ENCODE measurements at places on chromosomes 7 and 10.

- DNase-seq = no peak
Observed at GRCh38 chr7:151383638-151384351, 26.0 kb downstream of the WDR86 start.

GRCh38 chr7:134777470-134777869 is 2.0 kb upstream of the CALD1 start:
- DNase-seq = no peak

DNA sequence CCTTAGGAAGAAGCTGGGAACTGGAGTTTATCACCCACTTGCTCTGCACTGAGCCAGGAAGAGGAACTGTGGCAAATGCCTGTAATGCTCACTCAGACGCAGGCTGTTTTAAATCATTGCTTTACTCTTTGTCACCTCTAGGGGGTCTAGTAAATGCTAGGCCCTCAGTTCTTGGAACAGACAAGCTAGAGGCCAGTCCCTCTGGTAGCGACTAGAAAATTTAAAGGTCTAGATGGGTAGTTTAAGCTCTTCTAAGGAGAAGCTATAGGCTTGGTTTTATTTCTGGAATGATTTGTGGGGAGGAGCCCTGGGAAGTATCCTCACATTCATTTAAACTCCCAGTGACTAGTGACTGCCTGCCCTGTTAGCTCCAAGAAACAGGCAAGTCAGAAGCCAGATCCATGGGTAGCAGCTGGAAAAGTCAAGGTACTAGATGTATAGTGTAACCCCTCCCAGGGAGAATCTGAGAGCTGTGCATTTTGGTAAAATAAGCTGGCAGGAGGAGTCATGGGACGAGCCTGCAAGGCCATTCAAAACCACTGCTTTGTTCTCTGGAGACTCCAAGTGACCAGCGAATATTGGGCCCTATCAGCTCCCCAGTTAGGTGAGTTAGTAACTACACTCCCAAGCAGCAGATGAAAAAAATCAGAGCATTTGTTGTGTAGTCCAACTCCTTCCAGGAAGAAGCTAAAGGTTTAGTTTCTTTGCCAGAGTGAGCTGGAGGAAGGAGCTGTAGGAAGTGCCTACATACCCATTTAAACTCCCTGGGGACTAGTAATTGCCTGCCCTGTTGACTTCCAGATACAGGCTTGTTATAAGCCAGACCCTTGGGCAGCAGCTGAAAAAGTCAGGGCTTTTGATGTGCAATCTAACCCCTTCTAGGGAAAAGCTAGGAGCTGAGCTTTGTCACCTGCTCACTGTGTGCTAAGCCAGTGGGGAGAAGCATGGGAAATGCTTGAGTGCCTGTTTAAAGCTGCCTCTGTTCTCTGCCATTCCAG is 68.9 kb downstream of the DYNC1I1 start:
- peak; percentile 66 for DNase-seq

GRCh38 chr7:47633134-47633533 is 51.2 kb upstream of the TNS3 start:
- no peak for DNase-seq

GRCh38 chr7:39465055-39465929 is 100.9 kb upstream of the YAE1 start:
- peak; percentile 68 for DNase-seq

DNA sequence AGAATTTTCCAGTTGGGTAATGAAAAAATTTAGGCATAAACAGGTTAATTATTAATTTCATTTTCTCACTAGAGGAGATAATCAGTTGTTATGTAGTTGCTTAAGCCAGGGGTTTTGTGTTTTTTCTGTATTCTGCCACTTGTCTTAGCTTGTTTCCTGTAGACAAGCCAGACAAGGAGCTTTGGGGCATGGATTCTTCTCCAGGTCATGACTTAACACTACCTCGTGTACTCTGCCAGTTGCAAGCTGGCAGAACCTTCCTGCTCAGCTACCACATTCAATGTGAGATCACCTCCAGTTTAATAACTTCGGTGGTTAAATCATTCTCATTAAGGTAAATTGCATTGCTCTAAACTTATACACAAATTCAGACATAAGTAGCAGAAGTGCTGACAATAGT is 1.8 kb downstream of the CCM2 start:
- DNase-seq = no peak

- DNase-seq = no peak
Observed at GRCh38 chr7:46003161-46003560, 82.1 kb upstream of the IGFBP3 start.

DNA sequence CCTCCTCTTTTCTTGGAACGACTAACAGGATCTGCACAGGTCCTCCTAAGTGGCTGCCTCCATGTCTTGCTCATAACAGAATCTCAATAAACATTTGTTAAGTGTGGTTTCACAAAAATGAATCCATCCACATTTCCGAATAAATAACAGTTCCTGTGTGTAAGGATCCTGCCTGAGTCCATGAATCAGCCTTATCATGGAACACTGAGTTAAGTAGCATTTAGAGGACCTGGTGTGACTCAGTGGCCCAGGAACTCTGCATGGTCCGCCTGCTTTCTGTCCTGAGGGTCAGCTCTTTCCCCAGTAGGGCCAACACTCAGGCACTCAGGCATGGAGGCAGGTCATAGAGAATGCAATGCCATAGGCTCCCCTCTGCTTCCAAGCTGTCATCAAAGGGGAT is 15.8 kb upstream of the C10orf90 start:
- no peak for DNase-seq

- DNase-seq = no peak
Observed at GRCh38 chr7:139817249-139817648, 11.8 kb upstream of the TBXAS1 start.

DNA sequence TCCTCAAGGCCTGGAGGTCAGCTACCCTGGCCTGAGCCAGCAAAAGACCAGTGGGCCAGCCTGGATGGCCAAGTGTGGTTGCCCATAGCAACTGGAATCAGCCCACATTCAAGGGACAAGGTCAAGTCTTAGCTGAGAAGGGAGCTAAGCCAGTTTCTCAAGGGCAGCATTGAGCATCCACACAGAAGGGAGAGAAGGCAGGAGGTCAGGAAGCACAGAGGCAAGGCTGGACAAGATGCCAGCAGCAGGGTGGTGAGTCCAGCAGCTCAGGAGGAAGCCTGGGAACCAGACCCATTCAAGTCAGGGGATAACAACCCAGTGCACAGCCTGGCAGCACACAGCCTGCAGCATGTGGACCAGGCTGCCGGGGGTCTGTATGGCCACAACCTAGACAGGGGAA is 54.0 kb upstream of the ZMIZ1 start:
- DNase-seq = no peak

DNA sequence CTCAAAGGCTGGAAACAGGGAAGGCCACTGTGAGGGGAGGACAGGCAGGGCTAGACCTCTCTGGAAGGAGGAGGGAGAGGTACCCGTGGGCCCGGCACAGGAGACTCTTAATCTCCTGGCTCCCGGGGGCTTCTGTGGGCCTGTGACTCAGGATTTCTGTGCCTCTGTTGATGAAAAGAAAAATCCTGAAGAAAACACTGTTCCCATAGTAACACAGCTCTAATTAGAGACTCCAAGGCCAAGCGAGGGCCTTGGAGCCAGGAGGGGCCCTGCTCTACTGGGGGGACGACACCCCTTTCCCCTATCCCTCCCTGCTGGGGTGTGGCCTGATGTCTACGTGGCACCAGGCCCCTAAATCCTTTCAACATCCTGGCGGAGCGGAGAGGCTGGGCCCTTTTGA is 174.1 kb upstream of the TNRC18 start:
- DNase-seq = peak; percentile 4

- no peak for DNase-seq
Observed at GRCh38 chr10:111303887-111304286, 227.1 kb downstream of the ADRA2A start.

DNA sequence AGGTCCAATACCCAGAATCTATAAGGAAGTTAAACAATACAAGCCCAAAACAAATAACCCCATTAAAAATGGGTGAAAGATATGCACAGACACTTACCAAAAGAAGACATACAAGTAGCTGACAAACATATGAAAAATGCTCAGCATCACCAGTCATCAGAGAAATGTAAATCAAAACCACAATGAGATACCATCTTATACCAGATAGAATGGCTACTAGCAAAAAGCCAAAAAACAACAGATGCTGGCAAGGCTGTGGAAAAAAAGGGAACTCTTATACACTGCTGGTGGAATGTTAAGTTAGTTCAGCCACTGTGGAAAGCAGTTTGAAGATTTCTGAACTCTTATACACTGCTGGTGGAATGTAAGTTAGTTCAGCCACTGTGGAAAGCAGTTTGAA is 331.1 kb downstream of the KIF20B start:
- no peak for DNase-seq

DNA sequence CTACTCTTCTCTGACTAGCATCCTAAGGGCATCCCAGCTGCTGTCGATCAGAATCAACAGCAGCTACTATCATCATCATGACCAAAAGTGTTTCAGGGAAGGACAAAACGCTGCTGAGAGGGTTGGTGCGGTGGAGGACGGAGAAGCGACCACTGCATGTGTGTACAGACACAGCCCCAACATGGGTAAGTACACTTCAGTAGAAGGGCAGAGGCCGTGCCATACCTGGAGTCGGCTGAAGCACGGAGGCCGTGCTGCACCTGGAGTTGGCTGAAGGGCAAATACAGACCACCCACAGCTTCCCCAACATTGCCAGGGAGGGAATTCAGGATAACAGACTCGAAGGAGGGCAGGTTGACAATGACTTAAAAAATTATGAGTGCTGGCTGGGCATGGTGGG is 67.8 kb upstream of the CYTH3 start:
- DNase-seq = no peak

DNA sequence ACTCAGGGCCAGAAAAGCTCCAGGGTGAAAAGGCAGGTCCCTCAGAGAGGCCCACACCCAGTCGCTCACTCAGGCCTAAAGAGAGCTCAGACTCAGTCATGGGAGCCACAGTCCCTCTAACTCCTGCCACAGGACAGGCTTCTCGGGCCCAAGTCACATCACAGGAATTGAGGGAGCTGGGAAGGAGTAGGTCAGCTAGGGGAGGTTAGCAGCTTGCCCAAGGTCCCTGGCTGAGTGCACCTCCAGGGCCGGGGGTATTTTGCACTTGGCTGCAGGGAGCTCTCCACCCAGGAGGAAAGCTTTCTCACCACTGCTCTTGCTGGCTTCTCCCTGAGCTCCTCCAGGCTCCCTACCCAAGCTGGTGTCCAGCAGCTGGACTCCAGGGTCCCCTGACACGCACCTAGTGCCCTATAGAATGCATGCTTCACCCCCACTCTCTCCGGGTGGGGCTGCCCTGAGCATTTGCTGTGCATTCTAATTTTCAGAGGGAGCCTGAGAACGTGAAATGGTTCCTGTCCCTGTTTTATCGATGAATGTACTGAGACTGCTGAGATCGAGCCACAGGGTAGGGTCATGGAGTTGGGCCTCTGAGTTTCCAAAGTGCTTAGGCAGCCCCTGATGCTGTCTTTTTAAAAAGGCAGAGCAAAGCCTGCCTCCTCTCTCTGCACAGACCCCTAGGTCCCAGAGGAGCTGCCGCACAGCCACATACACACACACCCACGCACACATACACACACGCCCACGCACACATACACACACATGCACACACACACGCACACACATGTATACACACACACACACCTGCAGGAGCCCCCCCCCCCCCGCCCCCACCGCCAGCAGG is 37.9 kb upstream of the RET start:
- DNase-seq = peak; percentile 18

DNA sequence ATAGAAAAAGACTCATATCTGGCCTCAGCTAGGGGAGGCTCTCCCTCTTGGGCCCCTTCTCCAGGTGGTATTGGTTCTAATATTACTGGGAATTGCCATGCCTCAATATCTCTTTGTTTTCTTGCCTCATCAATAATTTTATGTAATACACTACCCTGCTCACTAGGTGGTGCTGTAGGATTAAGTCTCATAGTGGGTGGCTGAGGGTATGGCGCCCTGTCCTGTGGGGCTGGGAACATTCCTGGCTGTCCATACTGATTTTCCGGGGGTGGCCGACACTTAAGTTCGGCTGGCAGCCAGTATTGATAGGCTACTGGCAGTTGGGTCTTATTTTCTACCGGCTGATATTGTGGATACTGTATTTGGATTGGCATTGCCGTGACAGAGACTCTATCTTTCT is 9.0 kb upstream of the TAS2R3 start:
- peak; percentile 54 for DNase-seq

DNA sequence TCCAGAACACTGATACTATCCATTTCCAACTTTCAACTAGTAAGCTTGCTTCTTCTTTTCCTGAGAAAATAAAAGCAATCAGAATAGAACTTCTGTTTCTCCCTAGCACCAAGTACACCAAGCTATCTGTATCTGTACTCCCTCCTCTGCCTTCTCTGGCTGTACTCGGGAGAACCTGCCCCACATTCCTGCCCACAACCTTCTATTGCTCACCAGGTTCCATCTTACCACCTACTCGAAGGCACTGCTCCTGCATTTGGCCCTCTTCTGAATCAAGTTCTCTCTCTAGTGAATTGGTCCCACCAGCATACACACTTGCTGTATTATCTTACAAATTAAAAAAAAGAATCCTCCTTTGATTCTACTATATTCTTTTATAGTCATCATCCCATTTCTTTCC is 169.6 kb upstream of the PTN start:
- no peak for DNase-seq

GRCh38 chr7:130418306-130418705 is 22.5 kb downstream of the CEP41 start:
- no peak for DNase-seq

- peak; percentile 37 for DNase-seq
Observed at GRCh38 chr10:104059364-104059763, 26.3 kb downstream of the COL17A1 start.

- no peak for DNase-seq
Observed at GRCh38 chr10:75450644-75451640, 19.5 kb downstream of the LRMDA start.

- DNase-seq = no peak
Observed at GRCh38 chr10:131207584-131208532, 103.7 kb downstream of the TCERG1L start.

GRCh38 chr7:99625321-99625720 is 8.6 kb downstream of the ZSCAN25 start:
- no peak for DNase-seq
